ENCODE measurements at places on chromosomes 3 and 15.

GRCh38 chr3:71433631-71434030 lies 149.9 kb downstream of the FOXP1 start:
- ATAC-seq: no peak

DNA sequence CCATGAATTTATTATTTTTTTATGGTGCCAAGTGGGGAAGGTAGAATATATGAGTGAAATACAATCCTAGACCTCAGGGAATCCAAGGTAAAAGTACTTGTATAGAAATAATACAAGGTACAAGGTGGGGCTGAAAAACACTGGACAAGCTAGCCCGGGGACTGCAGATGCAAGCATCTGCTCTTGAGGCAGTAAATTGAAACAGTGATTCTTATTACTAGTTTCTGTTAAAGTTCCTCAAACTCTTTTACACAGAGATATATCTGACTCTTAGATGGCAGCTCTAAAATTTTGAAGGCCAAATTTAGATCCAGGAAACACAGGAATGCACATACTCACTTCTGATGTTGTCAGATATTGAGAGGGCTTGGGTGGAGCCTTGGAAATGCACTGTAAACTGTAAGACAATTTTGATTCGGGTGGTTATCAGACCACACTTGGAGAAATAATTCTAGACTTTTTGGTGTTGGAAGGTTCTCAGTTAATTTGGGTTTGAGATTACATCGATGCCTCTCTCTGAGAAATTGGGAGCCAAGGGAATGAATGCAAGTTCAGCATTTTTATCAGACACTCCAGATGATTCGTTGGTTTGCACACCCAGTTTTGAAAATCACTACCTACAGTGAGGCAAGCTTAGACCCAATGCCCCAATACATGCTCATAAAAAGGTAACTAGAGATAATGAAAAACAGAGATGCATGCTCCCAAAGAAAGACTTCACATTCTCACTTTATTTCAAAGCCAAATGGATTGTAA lies 7.3 kb downstream of the TP63 start:
- no peak for ATAC-seq

- ATAC-seq: no peak
Measured at GRCh38 chr3:194555175-194556062, 68.6 kb upstream of the ATP13A3 start.

- no peak for ATAC-seq
Measured at GRCh38 chr3:178277605-178278004, 258.6 kb upstream of the KCNMB2 start.

DNA sequence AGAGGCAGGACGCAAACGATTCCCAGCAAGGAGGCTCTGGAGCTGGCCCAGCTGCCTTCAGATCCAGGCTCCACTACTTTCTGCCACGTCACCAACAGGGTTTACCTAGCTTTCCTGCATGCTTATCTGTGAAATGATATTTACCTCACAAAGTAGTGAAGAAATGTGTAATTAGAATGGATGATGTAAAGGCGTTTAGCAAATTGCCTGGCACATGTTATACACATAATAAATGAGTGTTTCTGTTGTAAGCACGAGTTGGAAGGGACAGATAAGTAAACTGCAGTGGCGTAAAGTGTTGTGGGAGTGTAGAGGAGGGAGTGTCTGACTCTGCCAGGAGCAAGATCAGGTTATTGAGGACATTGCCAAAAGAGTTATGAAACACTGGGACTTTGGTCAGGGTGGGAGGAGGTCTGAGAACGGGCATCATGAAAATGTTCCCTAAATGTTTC lies 3.5 kb upstream of the CHAC1 start:
- no peak for ATAC-seq

GRCh38 chr3:53646723-53647122 lies 152.3 kb downstream of the CACNA1D start:
- ATAC-seq: no peak

GRCh38 chr15:87287156-87287555 lies 969.4 kb downstream of the NTRK3 start:
- ATAC-seq: no peak

- no peak for ATAC-seq
Measured at GRCh38 chr3:32484436-32484835, 18.2 kb downstream of the CMTM6 start.

DNA sequence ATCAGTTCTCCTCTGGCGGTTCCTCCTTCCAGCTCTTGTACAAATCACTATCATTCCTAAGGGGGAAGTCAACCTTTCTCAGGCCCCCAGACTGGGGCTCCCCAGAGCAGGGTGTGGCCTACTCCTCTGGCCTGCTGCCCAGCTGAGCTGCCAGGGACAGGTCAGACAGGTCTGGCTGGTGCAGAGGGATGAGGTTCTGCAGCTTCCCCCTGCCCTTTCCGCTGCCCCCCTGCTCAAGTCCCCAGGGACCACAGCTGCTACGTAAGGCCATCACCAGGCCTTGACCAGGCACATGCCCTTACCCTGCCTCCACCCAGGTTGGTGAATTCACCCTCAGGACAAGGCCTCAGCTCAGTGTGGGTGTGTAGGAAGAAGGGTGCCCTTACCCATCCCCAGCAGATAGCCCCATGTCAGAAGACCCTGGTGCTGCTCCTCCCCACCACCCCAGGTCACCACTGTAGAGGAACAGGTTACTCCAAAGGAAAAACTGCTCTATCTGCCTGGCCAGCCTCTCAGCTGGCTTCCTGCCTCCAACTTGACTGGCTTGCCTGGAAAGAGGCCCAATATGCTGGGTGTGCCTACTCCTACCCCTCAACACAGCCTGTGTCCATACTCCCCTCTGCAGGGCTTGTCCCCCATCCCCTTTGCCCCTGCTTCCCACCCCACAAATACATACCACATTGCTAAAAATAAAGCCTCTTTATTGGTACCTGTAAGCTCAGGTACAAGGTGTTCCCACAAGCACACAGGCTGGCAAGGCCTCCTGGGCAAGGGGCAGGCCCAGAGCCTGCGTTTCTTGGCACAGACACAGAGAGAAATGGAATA lies 12.0 kb downstream of the CSRNP1 start:
- peak; percentile 29 for ATAC-seq

DNA sequence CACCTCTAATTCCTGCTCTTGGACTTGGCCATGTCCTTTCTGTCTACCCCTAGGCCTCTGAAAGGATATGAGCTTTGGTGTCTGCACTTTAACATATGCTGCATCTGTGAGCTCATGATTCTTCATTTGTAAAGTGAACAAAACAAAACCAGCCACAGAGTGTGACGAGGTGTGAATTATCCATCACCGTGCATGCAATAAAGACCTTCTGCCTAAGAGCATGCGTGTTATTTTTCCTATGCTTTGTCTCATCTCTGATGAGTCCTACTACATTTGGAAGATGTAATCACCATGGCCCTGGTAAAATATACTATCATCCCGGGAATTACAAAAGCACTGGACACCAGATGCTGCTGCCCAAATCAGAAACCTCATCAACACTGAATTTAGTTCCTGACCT lies 103.5 kb upstream of the KCNAB1 start:
- no peak for ATAC-seq
